ENCODE measurements at places on chromosomes 5 and 9.

DNA sequence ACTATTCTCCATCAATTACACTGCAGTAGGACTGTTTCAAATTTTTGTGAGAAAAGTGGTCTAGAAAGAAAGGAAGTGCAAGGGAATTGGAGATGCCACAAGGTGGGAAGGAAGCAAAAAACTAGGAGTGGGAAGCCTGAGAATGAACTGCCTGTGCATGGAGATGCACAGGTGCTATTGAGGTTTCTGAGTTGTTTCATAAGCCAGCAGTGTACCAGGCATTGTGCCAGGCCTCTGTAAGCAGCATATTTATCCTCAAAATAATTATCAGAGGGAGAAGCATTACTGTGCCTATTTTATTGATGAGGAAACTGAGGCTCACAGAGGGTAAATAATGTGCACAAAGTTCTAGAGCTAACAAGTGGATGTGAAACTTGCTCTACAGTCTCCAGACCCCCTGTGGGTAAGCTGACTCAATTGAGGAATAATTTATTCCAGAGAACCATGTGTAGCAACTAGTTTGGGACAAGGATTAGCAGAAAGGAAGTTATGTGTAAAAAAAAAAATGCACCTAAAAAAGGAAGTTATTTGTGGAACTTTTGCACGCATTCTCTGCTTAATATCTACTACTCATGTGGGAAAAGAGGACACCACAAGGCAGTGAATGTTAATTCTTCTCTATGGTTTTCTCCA is 96.7 kb downstream of the SNCAIP start:
- no peak for DNase-seq

DNA sequence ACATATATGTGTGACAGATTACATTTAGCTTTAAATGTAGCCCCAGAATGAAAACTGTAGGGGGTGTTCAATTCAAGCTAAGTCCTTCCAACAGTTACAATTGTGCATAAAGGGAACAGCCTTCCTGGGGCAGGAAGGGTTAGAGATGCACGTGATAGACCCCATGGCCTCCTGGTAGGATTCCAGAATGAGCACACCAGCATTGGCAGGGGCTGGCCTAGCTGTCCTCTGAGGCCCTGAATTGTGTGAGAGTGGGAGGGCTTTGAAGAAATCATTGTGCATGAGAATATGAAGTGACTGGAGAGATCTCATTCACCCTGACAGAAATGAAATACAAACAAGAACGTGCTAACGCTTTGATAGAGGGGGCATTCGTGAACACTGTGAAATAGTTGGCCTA is 663.8 kb upstream of the KLF4 start:
- no peak for DNase-seq

- no peak for DNase-seq
These were observed 31.5 kb downstream of the PDGFRB start for GRCh38 chr5:150124111-150124557.

DNA sequence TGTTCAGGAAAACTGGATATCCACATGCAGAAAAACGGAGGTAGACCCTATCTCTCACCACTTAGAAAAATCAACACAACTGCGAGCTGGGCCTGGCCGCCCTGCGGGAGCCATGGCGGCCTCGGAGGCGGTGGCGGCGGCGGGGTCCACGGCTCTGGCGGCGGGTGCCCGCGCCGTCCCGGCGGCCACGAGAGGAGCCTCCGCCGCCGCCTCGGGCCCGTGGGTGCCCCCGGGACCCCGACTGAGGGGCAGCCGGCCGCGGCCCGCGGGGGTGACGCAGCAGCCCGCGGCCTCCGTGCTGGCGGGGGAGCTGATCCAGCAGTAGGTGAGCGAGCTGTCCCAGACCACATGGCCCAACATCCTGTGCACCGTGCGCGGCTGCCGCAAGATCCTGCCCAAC is 25.3 kb downstream of the FANCC start:
- DNase-seq: no peak

- DNase-seq: no peak
These were observed 138.2 kb upstream of the MINAR2 start for GRCh38 chr5:129609710-129610109.

DNA sequence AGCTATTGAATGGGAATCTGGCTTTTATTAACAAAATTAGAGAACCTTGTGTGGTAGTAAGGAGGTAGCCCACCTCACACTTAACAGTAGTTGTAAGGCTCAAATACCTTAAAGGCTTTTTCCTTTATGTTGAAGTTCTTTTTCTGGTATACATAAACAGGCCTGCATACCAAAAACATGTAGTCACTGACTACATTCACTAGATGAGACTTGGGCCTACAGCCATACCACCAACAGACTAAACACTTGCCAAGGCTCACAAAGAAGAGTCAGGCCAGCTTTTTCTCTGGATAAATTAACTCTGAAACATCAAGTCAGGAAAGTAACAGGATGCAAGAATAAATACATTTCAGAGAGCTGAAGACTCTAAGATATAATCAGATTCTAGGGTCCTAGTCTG is 78.6 kb upstream of the MPDZ start:
- no peak for DNase-seq

DNA sequence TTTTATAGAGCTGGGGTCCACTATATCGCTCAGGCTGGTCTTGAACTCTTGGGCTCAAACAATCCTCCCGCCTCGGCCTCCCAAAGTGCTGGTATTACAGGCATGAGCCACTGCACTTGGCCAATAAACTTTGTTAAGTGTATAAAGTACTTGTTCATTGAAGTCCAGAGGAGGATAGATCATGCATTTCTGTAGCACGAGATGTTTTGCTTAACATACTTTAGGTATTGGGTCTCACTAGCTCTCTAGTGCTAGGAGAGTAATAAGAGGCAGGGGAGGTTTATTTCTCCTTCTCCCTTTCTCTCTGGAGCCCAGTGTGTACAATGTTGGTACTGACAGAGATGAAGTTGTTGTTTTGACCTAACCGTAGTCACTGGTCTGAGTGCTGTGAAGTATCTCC is 125.6 kb upstream of the KLF9 start:
- no peak for DNase-seq

- no peak for DNase-seq
These were observed 23.0 kb downstream of the SEMA4D start for GRCh38 chr9:89474939-89475338.

DNA sequence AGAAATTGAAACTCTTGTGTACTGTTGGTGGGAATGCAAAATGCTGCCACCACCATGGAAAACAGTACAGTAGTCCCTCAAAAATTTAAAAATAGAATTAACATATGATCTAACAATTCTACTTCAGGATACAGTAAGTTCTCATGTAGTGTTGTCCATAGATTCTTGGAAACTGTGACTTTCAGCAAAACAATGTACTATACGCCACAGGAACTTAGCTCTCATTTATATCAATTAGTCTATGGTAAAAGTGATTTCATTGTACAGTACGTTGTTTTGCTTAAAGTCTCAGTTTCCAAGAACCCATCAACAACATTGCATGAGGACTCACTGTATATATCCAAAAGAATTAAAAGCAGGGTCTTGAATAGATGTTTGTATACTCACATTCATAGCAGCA is 233.5 kb upstream of the GAS1 start:
- DNase-seq: no peak

DNA sequence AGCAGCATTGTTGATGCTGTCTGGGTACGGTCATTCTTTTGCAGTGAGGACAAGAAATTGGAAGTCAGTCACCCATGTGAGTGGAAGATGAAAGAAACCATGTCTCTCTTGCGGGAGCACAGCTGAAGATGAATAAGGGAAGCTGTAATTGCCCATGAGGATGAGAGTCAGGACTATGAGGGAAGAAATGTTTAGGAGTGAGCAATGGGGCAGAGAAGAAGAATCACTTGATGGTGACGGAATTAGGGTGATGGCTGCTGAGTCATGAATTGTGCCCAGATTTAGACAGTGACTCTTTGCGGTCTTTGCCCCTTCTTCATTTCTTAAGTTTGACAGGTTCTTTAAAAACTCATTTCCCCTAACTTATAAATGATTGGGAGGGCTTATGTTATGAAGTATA is 183.3 kb downstream of the MAST4 start:
- no peak for DNase-seq

DNA sequence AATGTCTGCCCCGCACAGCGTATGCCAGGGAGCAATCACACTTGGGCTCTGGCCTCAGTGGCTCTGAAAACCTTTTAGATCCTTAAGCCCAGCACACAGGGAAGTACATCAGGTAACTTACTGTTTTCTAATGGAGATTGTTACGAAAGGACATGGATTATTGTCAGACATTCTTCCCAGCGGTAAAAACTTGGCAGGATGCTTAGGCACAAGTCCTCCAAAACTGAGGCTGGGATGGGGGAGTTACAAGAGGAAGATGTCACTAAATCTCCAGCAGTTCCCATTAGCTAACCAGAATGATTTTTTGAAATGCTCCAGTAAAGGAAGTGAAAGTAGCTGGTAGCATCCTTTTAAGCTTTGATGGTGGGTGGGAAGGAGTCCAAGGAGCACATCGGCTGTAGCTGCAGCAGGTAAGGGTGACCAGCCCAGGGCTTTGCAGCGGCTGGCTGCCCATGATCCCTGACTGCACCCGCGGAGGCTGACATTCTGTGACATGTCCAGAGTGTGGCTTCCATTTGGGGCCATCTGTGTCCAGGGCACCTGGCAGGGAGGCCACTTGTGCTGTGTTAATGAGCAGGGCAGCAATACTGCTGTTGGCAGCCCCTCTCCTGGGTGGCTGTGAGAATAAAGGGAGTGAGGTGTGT is 165.8 kb downstream of the GADD45G start:
- DNase-seq: no peak

- no peak for DNase-seq
These were observed 208.9 kb downstream of the AOPEP start for GRCh38 chr9:94935396-94935795.

GRCh38 chr5:11385901-11386293 is 518.3 kb downstream of the CTNND2 start:
- DNase-seq: no peak

GRCh38 chr9:126292736-126293521 is 33.7 kb upstream of the MVB12B start:
- no peak for DNase-seq

GRCh38 chr9:85543196-85543595 is 198.6 kb downstream of the AGTPBP1 start:
- DNase-seq: no peak

- DNase-seq: no peak
These were observed 34.4 kb downstream of the GLRA1 start for GRCh38 chr5:151890299-151890698.

DNA sequence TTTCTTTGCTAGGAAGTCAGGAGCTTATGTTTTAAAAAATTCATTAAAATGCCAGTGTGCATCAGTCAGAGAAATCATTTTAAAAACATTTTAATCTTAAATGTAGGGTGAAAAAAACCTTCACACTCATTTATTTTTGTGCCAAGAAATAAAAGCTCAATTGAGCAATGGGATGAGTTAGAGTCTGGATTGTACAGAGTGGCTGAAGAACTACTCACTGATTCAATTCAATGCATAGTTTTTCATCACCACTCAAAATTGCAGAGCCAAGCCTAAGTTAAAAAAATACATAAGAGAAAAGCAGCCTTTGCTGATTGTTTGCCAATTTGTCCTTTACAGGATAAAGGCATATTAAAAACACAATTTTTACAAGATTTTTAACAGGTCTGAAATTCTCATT is 168.2 kb upstream of the DMRTA1 start:
- DNase-seq: no peak

GRCh38 chr5:176712546-176713304 is 65.4 kb downstream of the TSPAN17 start:
- no peak for DNase-seq

GRCh38 chr5:136780518-136780917 is 415.2 kb upstream of the TRPC7 start:
- no peak for DNase-seq

GRCh38 chr9:79166005-79166404 is 405.8 kb upstream of the TLE4 start:
- no peak for DNase-seq

- peak; percentile 33 for DNase-seq
These were observed 78.8 kb downstream of the F2RL2 start for GRCh38 chr5:76544268-76544926.

GRCh38 chr9:109083141-109083540 is 36.6 kb downstream of the TMEM245 start:
- DNase-seq: no peak

- no peak for DNase-seq
These were observed 316.3 kb upstream of the PANK3 start for GRCh38 chr5:168895295-168896071.

GRCh38 chr5:55232271-55232984 is 980 bp downstream of the CCNO start:
- DNase-seq: no peak

DNA sequence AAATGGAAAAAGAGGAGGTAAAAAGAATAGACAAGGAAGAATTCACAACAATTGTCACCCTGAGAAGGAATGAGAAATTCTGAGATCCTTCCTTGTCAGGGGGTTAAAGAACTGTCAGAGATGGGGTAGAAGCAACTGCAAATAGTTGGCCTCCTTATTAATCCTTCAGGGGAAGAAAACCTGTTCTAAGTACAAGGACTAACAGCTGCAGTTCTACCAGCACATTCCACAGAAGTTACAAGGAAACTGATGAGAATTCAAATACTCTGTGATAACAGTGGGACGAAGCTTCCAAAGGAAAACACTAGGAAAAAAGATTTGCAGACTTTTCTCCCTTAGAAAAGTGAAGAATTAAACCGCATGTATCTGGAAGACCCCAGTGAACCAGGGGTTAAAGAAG is 93.7 kb downstream of the OR2K2 start:
- DNase-seq: no peak

DNA sequence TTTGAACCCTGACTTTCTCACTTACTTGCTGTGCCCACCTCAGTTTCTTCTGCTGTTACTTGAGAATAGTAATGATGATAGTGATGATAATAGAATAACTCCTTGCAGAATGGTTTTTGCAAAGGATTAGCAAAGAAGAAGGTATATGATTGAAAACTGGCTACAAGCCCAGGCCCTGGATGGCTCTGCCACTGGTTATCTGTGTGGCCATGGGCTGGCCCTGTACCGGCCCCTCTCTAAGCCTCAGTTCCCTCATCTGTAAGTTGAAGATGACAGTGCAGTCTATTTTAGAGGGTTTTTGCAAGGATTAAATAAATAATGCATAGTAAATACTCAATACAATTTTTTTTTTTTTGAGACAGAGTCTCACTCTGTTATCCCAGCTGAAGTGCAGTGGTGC is 6.2 kb downstream of the TTLL11 start:
- DNase-seq: no peak

DNA sequence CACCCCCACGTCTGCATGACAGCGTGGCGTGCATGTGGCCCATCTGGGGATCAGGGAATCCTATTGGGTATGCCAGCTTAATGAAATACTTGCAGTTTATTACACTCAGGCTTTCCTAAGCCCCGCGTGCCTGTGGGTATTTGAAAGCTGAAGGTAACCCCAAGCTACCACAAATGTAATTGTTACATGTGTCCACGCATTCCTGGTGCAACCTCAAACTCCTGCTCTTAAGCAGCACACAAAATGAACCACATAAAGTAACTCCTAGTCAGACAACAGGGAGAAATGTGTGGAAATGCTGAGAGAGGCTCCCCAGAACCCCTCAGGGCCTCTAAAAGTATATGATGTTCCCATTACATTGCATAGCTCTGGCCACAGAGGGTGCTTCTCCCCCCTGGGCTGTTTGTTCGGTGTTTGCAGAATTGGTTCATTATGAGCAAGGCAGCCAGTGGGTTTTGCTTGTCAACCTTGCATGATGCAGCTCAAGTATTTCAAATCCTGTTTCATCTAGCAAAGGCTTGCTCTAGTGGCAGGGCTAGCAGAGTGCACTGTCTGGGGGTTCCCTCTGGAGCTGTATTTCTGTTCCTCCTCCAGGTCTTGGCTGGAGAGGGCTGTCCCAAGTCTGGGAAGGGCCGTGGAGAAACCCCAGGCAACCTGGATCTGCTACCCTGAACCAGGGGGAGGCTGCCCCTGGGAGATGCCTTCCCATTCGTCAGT is 1.8 kb upstream of the DCANP1 start:
- DNase-seq: no peak

- no peak for DNase-seq
These were observed 475.7 kb upstream of the TNC start for GRCh38 chr9:115593587-115594091.

Data from stimulated activated CD4-positive, alpha-beta T cell treated with anti-CD3 and anti-CD28 coated beads, TNF-alpha, amount 100 ng/mL, for 1 hour (primary cell).